ENCODE measurements at places on chromosomes 6 and 20.
A peak's percentile ranks its signal among the peaks of the same experiment; 100 is the strongest.

DNA sequence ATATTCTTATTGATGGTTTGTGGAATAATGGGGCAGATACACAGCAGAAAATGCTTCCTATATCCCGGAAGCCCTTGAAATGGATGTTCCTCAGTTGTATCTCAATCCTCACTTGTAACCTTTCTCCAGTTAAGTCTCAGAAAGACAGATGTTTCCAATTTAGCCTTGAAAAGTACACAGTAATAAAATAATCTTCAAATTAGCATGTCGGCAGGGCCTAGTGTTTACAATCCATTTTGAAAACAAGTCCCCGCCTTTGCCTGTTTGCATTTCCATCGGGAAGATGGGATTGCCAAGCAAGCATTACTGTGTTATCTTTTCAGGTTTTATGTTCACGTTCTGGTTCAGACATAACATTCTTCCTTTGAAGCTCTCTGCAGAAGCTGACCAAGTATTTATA is 41.5 kb downstream of the SNRNP48 start:
- H3K36me3 ChIP-seq = no peaks in the 10 kb centered on the region
- DNase-seq = no peak
- H3K27me3 ChIP-seq = no peaks in the 10 kb centered on the region
- no peak overlapping the region for H3K4me3 ChIP-seq
- peaks cover 18% of the 10 kb centered on the region for H3K4me1 ChIP-seq

DNA sequence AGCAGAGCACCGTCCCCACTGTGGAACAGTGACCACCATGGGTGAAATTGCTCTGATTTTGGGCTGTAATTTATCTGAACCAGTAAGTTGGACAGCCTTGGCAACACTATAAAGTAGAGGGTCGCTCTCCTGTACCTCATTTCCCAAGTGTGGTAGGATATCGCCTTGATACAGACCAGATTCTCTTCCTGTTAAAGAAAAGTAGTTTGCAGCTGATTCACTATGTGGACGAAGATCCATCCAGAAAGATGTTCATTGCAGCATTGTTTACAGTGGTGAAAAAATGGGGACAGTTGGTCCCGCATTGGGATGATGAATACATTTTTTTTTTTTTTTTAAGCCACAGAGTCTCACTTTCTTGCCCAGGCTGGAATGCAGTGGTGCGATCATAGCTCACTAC is 74.3 kb downstream of the SLX4IP start:
- peak overlapping the region; percentile 44 for H3K27ac ChIP-seq
- H3K4me1 ChIP-seq = peaks cover 36% of the 10 kb centered on the region

GRCh38 chr20:37144856-37145404 is 34.2 kb upstream of the RPN2 start:
- H3K27me3 ChIP-seq = no peaks in the 10 kb centered on the region
- H3K4me3 ChIP-seq = no peak overlapping the region
- no peak for DNase-seq
- H3K36me3 ChIP-seq = no peaks in the 10 kb centered on the region
- H3K27ac ChIP-seq = no peak overlapping the region

DNA sequence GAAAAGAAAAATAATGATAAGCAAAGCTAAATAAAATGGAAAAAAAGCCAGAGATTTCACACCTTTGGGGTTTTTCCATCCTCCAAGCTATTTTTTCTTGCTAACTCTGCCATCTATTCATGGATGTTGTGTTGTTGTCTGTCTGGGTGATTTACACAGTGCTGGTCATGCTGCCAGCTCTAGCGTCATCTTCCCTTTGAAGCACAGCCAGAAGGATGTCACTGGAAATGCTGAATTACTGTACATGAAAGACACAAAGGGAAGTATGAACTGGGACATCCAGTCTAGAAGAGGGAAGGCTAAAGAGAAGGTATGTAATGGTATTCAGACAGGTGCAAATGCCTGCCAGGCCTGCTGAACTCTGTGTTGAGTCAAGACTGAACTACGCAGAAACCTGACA is 241.9 kb upstream of the STXBP5 start:
- no peak for DNase-seq
- H3K4me1 ChIP-seq = no peaks in the 10 kb centered on the region
- H3K4me3 ChIP-seq = no peak overlapping the region
- H3K27me3 ChIP-seq = no peaks in the 10 kb centered on the region

Data from GM23248 (cell line).